ENCODE measurements at places on chromosomes 3 and 15.

DNA sequence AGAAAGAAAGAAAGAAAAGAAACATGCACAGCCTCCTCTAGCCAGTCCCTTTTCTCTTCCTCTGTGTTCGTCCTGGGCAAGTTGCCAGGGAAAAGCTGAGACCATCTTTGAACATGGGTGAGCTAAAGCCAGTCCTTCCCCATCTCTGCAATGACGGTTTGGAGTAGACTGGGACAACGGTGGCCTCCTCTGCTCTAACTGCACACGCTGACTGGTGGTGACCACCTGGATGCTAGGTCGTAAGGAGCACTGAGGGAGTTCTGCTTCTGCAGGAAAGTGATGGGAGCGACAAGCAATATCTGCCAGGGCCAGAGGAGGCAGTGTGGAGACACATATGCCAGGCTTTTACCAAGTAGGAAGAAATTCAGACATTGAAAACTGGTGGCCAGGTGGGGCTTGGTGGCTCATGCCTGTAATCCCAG, 111.7 kb downstream of the NUP210 start:
- no peak for DNase-seq

DNA sequence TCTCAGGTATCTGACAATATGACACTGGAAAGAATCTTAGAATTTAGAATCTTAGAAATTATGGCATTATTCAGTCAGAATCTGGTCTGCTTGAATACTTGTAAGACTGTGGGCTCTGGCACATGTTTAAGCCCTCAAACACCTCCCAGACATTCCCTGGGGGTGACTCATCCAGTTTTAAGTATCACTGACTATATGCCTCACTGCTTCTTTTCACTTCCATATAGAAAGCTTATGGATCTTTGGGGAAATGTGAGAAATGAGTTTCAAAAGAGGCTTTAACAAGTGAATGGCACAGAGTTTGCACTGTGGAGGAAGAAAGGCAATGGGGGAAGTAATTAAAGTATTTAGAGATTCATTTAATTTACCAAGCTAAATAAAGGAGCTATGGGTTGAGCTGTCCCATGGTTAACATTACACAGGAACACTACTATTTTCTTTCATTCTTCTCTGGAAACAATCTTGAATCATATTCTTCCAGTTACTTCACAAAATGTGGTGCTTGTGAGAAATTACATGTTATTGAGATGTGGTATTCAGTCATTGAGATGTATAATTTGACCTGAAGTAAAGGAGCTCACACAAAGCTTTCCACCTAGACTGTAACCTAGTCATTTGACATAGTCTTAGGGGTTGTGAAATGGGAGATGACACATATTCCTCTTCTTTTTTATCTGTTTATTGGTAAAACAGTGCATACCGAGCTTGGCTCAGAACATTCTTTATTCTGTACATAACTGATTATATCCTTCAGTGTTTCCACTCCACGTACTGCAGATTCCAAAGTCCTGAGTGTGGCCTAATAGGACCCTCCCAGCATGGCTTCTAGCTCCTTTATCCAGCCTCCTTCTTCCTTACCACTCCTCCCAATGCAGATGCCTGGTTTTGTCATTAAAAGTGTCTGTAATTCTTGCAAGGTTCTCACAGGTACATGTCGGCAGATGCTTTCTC, 544.6 kb upstream of the NECTIN3 start:
- DNase-seq: no peak

- DNase-seq: no peak
These were observed 9.0 kb downstream of the TGM4 start for GRCh38 chr3:44883213-44883955.

DNA sequence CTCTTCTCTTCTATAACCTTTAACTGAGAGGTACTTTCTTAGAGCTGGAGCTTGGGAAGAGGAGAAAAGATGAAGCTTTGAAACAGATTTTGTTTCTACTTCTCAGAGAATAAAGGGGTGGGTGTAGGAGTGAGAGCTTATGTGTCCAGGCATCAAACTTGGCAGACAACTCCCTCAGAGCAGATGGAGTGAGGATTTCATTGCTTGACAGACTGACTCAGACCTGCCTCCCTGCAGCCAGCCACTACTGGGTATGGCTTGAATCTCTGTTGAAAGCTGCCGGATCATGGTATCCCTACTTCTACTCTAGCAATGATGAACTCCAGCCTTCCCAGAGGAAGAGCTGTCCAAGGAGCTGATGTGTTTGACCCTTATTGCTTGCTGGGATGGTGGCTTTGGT, 36.7 kb downstream of the SYN2 start:
- no peak for DNase-seq

- DNase-seq: no peak
These were observed 339.1 kb downstream of the KCNH8 start for GRCh38 chr3:19487386-19487785.

All from stimulated activated naive CD4-positive, alpha-beta T cell treated with Interleukin-2 at 50 U/mL for 16 hours (primary cell).